Right cardiac atrium (tissue), 5 donors: ENCODE measurements at places on chromosomes 5 and 9.

GRCh38 chr9:12544700-12545099 is 148.5 kb upstream of the TYRP1 start:
- no peak for DNase-seq

DNA sequence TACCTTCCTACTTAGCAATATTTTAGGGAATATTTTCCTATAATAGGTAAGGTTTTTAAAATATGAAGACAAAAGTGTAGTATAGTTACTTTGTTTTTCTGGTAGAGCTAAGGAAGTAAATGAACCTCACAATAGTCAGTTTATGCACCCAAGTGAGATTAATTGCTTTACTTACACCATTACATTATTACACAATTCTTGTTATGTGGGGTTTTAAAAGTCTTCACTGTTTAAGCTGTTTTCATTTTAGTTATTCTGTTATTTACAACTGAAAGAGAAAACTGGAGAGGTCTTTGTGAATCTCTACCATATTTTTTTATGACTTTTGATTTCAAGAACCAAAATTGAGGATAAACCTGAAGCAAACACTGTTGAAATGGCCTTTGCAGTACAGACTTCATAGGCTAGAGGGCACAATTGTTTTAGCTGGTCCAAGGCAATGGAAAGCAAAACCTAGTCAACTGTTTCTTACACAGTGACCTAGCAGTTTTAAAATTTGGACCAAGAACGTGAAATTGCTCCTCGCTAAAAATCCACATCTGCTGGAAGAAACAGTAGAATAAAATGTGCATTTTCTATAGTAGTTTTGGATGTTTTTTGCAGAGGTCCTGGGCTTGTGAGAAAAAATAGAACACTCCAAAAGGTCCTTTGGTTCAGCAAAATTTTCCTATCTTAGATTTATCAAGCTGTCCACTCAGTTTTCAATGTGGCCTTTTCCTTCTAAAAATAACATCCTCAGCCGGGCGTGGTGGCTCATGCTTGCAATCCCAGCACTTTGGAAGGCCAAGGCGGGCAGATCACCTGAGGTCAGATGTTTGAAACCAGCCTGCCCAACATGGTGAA is 66.4 kb upstream of the FER start:
- peak; percentile 25 for DNase-seq

- no peak for DNase-seq
Measured at GRCh38 chr5:78546276-78546996, 102.1 kb downstream of the LHFPL2 start.

DNA sequence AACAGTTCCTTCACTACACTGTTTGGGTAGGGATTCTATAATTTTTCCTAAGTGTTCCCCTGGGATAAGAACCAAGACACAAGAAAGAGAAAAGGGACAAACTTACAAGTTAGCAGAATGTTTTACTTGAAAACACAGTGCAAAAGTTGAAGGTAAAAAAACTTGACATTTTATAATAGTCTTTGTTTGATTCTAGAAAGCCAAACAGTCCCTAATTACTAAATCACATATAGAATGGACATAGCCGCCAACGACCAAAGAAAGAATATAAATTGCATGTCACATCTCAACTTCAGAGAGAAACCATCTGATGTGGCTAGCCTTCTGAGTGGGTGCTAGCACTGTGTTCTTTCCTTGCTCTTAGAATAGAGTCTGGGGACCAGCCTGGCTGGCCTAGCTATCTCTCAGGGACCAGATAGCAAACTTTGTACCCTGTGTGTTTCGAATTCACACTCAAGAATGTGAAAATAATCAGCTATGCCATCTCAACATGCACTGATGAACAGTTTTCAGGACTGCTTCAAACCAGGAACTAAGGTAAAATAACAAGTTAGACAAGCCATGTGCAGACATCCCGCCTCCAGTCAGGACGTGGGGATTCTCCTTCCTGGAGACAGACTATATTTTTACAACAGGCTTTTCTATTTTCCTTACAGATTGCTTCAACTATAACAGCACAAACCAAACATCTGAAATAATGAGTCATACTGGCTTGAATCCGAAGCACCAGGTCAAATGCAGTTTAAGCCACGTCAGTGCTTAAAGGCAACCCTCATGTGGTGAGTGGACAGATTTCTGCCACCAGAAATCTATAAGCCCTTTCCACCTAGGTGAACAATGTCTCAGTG is 53.7 kb downstream of the LHFPL2 start:
- peak; percentile 41 for DNase-seq

DNA sequence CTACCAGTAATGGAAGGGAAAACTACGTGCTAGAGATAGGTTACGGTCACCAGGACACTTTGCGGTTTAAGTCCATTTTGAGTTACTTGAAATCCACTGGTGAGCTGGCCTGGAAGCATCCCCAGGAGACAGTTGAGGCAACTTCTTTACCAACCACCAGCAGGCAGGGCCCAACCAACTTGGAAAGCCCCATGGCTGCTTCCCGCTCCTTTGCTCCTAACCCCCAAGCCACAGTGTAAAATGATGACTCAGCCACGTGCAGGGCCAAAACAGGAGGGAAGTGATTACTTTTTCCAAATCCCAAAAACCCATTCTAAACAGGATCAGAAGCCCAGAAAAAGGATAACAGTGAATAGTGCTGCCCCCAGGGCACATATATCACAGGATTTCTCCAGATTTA is 87.4 kb downstream of the PAX5 start:
- DNase-seq: no peak

- DNase-seq: no peak
Measured at GRCh38 chr5:142079306-142079721, 29.3 kb upstream of the NDFIP1 start.

GRCh38 chr9:673264-673965 is 168.1 kb upstream of the DMRT1 start:
- no peak for DNase-seq

- DNase-seq: no peak
Measured at GRCh38 chr5:139768807-139769465, 26.7 kb upstream of the PSD2 start.

DNA sequence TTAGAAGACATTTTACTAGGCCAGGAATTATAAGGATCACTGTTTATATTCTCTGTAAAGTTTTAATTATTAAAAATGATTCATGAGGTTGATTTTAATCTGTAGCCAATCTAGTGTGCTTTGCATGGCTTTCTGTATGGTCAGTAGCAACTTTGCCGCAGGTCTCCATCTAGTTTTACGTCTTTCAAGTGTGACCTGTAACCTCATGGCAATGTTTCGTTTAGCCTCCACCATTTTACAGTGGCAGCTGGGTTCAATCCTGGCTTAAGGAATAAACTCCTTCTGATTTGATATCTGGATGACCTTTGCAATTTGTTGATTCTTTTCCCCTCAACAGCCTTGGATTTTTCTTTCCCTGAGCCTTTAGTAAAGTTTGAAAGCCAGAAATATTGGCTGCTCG is 434.5 kb upstream of the CDH9 start:
- no peak for DNase-seq

- DNase-seq: no peak
Measured at GRCh38 chr9:28518439-28518838, 945.2 kb upstream of the C9orf72 start.

- no peak for DNase-seq
Measured at GRCh38 chr9:5566054-5566618, 55.8 kb downstream of the PDCD1LG2 start.

DNA sequence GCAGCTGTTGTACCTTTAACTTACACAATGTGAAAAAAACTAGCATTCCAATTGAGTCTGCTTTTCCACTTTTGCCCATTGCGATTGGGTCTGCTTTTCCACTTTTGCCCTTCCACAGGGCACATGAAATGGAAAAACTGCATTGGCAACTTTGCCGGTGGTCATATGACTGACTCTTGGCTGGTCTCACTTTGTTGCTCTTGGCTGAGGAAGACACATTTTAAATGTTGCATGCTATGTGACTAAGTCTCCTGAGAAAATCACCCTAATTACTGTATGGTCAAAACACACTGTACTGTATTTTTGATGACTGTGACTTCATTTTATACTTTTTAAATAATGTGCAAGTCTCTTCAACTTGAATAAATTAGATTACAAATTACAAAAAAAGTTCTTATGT is 1.6 kb upstream of the OXCT1 start:
- no peak for DNase-seq

DNA sequence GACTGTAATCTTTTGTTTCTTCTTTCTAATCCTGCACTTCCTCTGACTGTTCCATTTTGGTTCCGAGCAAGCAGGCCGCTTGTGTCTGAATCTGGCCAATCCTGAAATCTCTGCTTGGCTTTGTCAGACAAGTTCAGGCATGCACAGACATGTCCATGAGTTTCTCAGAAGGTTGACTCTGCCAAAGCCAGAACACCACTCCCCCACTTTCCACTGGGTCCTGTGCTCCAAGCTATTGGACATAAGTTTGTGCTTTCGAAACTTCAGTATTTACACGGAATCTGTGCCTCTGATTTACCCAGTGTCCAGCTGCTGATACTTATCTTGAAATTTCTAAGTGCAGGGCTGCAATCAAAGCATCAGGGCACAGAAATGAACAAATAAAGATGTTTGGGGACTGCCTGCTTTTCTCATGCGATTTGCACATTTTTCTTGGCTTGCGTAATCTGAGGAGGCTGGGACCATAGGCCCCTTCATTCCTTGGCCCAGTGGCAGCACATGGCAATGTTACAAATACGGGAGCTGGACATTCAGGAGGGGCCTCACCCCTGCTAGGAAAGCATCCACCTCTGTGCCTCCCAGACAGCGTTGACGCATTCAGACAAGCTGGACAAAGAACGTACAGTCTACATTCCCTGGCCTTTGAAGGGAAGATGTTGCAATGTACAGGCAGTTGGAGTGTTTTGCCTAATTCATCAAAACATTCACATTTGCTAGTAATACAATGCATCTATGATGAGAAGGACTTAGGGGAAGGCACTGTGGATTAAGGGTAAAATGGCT is 209.2 kb upstream of the PAPPA start:
- DNase-seq: peak; percentile 94

- no peak for DNase-seq
Measured at GRCh38 chr9:137115394-137116026, 977 bp upstream of the DPP7 start.

DNA sequence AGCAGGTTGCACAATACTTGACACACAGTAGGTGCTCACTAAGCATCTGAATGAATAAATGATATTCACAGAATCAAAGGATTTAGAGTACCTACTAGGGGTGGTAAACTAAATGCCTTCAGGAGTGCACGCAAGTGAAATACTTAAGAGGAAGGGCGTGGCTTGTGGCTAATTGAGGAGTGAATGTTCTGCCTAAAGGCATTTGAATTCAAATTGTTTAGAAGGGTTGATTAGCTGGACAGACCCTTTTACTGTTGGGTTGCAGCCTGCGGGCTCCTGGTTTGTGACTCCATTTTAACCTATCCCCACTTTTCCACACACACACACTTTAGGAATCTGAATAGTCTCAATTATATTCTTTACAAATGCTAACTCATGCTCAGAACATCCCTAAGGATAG is 63.1 kb downstream of the PPP2R2B start:
- no peak for DNase-seq

DNA sequence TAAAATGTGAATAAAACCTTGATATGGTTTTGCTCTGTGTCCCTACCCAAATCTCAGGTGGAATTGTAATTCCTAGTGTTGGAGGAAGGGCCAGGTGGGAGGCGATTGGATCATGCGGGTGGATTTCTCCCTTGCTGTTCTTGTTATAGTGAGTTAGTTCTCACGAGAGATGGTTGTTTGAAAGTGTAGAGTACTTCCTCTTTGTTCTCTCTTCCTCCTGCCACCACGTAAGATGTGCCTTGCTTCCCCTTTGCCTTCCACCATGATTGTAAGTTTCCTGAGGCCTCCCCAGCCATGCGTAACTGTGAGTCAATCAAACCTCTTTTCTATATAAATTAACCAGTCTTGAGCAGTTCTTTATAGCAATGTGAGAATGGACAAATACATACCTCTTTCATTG is 34.9 kb downstream of the TARS1 start:
- DNase-seq: no peak

GRCh38 chr5:45847877-45848276 is 151.7 kb upstream of the HCN1 start:
- DNase-seq: no peak

GRCh38 chr9:13213337-13213736 is 66.2 kb downstream of the MPDZ start:
- DNase-seq: no peak

GRCh38 chr5:145701404-145701803 is 133.7 kb downstream of the PRELID2 start:
- no peak for DNase-seq

GRCh38 chr5:10585518-10585915 is 21.6 kb downstream of the ANKRD33B start:
- DNase-seq: no peak

DNA sequence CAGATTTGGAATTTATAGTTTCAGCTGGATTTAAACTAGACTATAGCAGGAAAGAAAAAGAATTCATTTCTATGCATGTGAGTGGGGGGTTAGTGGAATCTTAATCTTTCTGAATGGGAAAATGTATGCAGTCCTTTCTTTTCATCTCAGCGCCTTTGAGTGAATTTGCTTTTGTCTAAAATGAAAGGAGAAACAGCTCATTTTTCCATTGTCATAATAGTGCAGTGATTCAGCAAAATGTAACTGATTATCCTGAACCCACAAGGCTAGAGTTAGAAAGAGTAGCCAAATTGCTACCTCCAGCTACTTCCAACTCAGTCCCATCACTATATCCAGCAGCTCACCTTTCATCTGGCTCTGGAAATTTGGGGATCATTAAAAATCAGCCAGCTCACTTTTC is 134.4 kb downstream of the ADAMTSL1 start:
- no peak for DNase-seq

DNA sequence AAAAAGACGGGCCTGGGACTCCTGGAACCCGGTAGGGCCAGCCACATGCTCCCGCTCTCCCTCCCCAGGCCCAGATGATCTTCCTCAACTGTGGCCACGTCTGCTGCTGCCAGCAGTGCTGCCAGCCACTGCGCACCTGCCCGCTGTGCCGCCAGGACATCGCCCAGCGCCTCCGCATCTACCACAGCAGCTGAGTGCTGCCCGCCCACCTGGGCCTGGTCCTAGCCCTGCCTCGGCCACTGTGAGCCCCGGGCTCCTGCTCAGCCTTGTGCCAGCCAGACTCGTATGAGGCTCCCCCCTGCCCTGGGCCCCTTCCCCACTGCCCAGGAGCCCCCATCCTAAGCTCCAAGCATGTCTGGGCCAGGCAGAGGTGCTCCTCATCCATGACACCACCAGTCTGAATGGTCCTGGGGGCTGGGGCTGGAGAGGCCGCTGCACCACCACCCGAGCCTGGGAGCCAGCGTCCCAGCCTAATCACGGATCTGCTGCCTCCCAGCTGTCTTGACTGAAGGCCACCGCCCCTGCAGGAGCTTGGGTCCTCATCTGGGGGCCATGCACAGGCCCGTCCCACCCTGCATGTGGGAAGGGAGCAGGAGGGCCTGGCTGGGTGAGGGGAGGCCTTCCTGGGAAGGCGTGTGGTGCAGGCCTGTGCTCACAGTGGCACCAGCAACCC is 51.5 kb downstream of the LRSAM1 start:
- DNase-seq: no peak

GRCh38 chr5:2556375-2556966 is 195.0 kb downstream of the IRX2 start:
- no peak for DNase-seq

GRCh38 chr5:159100025-159100781 is 487 bp upstream of the EBF1 start:
- peak; percentile 97 for DNase-seq

GRCh38 chr5:36569491-36569890 is 36.9 kb upstream of the SLC1A3 start:
- DNase-seq: peak; percentile 31

GRCh38 chr9:84570482-84571154 is 98.9 kb upstream of the NTRK2 start:
- no peak for DNase-seq
